CD4-positive, alpha-beta T cell treated with Interleukin-4 for 1 hour (primary cell): ENCODE measurements at places on chromosomes 7 and 10.
A peak's percentile ranks its signal among the peaks of the same experiment; 100 is the strongest.

DNA sequence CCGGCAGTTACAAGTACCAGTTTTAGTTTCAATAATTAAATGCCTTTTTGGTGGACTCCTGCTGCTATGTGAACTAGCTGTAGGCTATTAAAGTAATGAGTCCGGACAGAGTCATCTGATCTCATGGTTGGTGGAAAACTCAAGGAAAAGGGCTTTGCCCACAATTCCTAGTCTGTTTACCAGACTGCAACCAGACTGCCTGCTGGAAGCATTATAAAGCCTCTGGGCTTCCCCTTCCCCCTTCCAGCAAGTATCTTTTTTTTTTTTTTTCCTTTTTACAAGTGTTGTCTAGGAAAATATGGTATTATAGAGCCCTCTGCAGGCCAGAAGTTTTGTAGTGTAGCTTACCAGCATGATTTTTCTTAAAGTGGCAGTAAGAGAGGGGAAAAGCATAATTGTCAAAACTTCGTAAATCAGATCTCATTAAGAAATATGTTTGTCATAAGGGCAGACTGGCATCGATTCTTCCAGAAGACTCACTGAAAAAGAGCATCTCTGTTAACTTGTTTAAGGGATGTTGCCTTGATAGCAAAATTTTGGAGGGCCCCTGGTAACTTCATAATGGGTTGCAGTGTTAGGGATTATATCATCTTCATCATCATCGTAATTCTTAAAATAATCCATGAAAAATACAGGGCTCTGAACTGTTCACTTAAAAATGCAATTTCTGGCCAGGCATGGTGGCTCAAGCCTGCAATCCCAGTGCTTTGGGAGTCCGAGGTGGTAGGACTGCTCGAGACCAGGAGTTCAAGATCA, 181.3 kb downstream of the TAX1BP1 start:
- DNase-seq: peak; percentile 46

- no peak for DNase-seq
Observed at GRCh38 chr10:28478646-28479045, 54.3 kb upstream of the WAC start.

DNA sequence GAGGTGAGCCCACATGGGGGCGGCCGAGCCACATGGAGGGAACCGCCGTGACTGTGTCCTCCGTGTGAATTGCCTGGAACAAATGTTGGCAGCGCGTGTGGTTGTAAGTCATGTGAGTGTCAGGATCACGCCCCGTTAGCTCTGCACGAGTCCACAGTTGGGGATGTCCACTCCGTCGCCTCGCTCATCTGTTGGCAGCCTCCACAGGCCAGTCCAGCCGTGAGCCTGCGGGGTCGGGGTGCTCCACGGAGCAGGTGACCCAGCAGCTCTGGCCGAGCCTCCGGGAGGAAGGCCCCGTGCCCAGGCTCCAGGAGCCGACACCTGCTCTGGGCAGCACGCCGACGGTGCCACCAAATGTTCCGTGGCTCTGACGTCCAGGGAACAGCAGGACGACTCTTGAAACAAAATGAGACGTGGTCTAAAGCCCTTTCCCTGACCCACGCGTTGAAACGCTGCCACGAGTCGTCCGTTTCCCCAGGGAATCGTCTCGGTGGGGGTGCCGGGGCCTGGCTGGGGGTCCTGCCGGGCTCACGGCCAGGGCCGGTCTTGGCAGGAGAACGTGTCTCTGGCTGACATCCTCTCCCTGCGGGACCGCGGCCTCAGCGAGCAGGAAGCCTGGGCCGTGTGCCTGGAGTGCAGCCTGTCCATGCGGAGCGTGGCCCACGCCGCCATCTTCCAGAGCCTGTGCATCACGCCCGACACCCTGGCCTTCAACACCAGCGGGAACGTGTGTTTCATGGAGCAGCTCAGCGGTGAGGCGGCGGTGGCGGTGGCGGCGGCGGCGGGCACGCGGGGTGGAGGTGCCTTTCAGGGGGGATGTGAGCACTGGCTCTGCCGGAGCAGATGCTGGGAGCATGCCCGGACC, 7.0 kb downstream of the KNDC1 start:
- no peak for DNase-seq

GRCh38 chr7:117975476-117975875, 102.2 kb upstream of the CTTNBP2 start:
- DNase-seq: no peak

DNA sequence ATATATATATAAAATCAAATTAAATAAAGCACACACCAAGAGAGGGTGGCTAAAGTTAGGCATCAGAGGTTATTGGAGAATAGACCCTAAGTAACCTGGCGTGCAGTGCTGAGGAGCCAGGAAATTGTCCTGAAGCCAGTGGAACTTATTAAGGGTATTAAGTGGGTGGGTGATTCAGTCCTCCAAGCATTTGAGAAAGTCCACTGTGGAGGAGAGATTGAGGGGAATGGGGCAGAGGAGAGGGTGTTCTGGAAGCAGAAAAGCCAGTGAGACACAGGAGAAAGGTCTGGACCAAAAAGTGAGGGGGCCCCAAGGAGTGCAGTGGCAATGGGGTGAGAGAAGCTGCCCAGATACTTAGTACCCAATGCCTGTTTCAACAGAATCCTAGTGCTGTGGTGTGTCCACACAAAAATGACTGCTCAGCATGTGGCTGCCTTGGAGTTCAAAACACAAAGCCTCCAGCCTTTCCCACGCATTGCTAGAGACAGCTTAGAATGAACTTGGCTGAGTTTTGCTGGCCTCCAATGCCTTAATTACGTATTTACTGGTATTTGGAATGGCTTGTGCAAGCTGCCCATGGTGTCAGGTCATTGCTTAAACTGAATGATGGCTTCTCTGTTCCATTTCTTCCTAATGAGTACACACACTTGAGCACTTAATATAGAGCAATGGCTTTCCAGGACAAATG, 44.9 kb upstream of the CHST15 start:
- DNase-seq: no peak
